ENCODE measurements at places on chromosomes 6 and 20. TPM values are rescaled to one million over a fixed set of nuclear protein-coding genes. Genes with fewer than 3 reads are reported as not detected.

Gene RALGAPA2
- total RNA-seq = 1.5 TPM

Gene SLC22A7
- total RNA-seq = not detected

Gene MAS1
- total RNA-seq = not detected

Gene IL17A
- not detected for total RNA-seq

Gene PHIP
- 1.7 TPM for total RNA-seq

Gene NEDD9
- total RNA-seq = 34.7 TPM

Gene HLA-DOA
- 0.50 TPM for total RNA-seq

Gene CLVS2
- not detected for total RNA-seq

Gene KCNQ5
- total RNA-seq = 1.7 TPM

Gene RGS17
- 3.5 TPM for total RNA-seq

Gene PRKN
- total RNA-seq = 0.07 TPM

Gene GPSM3
- total RNA-seq = 0.38 TPM

Gene SMLR1
- not detected for total RNA-seq

Gene NOX3
- not detected for total RNA-seq

Gene SRMS
- total RNA-seq = not detected

Gene FAM83C
- 0.05 TPM for total RNA-seq

Gene DBNDD2
- total RNA-seq = 31.4 TPM

Gene TSPO2
- not detected for total RNA-seq

Gene NKAIN4
- 6.4 TPM for total RNA-seq

Gene EBF4
- 2.7 TPM for total RNA-seq

Gene RNF8
- 20.9 TPM for total RNA-seq

Gene ACTL10
- not detected for total RNA-seq

Gene PRDM1
- 4.5 TPM for total RNA-seq

Gene RHAG
- total RNA-seq = 0.10 TPM

Gene FRMD1
- total RNA-seq = 0.01 TPM

Gene SLC17A3
- total RNA-seq = 0.93 TPM

Gene ZBTB9
- total RNA-seq = 10.3 TPM

Gene CCR6
- total RNA-seq = not detected

Gene COL9A1
- not detected for total RNA-seq

Gene OTOR
- not detected for total RNA-seq

Gene ARHGAP40
- not detected for total RNA-seq

Gene RNF39
- not detected for total RNA-seq

Gene HLA-DPB1
- total RNA-seq = not detected

Gene ACOT13
- total RNA-seq = 34.0 TPM

Gene DLL1
- total RNA-seq = 0.23 TPM

Gene KIF6
- total RNA-seq = 0.10 TPM

Gene HCRTR2
- total RNA-seq = not detected

Gene PSORS1C2
- not detected for total RNA-seq

Gene SLC22A2
- total RNA-seq = 0.23 TPM

Gene AGPAT4
- total RNA-seq = 5.5 TPM

Gene HMGN4
- total RNA-seq = 52.8 TPM

Gene MEP1A
- not detected for total RNA-seq

Gene CDH26
- 0.10 TPM for total RNA-seq

Gene EDN3
- total RNA-seq = 0.30 TPM

Gene TSHZ2
- total RNA-seq = not detected

Gene CNR1
- 0.31 TPM for total RNA-seq

Gene FERMT1
- 17.0 TPM for total RNA-seq

Measured in A549 treated with RU486 at 1 μM for 4 hours (cell line).